ENCODE measurements at places on chromosomes 5 and 9.
A peak's percentile ranks its signal among the peaks of the same experiment; 100 is the strongest.

GRCh38 chr9:20111173-20111843 is 322.5 kb upstream of the SLC24A2 start:
- DNase-seq: no peak

GRCh38 chr5:81842795-81843398 is 92.0 kb upstream of the SSBP2 start:
- peak; percentile 79 for DNase-seq

DNA sequence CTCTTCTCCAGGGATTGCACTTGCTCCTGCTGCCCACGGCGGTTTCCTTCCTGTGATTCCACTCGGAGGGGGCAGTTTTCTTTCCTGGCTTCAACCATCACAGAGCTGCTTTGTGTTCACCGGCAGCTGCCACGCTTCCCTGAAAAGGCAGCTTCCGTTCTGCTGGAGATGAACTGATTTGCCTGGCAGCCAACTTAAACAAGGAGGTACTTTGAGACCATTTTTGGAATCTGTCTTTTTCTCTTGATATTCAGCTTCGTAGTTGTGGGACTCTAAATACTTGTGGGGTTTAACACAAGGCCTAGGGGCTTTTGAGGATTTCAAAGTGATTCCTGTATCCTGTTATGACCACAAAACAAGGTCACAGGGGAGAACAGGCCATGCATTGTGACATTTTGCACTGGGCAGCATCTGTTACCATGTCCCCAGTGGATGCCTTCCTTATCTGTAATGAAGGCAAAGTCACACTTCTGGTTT is 192.0 kb downstream of the MTRR start:
- no peak for DNase-seq

DNA sequence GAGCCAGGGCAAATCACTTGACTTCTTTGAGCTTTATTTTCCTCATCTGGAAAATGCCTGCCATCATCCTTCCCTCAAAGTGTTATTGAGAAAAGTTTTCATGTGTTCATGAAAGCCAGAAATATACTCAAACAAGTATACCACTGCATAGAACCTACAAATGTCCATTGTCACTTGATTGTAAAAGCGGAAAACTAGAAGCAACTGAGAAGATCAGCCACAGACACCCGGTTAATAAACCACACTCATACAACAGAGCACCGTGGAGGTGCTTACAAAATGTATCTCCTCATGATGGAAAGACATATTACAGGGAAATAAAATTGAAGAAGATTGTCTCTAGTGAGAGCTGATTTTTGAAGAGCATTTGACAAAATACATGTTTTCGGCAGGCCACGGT is 117.2 kb upstream of the MSX2 start:
- no peak for DNase-seq

DNA sequence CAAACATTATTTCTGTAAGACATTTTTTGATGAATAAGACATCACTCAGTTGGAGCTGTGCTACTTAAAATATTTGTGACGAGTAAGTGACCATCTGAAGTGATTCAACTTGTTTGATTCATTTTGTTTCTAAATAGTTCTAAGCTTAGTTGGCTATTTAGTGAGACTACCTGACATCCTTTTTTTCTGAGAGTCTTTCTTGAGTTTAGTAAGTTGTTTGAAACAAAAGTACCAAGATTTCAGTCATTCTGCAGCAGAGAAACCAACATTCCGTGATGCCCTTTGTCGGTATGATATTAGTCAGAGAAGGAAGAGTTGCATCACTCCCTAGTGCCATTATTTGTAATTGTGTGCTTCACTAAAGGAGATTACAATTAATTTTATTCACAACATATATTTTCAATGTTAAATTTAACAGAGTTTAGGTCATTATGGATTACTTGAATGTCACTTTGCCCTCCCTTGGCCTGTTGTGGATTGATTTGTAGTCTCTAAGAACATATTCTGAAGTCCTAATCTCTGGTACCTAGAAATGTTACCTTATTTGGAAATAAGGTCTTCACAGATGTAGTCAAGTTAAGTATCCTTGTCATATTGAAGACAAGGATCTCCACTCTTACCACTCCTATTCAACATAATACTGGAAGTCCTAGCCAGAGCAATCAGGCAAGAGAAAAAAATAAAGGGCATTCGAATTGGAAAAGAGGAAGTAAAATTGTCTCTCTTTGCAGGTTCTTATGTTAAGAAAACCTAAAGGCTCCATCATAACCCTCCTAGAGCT is 212.2 kb downstream of the PCSK1 start:
- DNase-seq: no peak

- no peak for DNase-seq
These were observed 597 bp upstream of the TMEM250 start for GRCh38 chr9:136119061-136119882.

DNA sequence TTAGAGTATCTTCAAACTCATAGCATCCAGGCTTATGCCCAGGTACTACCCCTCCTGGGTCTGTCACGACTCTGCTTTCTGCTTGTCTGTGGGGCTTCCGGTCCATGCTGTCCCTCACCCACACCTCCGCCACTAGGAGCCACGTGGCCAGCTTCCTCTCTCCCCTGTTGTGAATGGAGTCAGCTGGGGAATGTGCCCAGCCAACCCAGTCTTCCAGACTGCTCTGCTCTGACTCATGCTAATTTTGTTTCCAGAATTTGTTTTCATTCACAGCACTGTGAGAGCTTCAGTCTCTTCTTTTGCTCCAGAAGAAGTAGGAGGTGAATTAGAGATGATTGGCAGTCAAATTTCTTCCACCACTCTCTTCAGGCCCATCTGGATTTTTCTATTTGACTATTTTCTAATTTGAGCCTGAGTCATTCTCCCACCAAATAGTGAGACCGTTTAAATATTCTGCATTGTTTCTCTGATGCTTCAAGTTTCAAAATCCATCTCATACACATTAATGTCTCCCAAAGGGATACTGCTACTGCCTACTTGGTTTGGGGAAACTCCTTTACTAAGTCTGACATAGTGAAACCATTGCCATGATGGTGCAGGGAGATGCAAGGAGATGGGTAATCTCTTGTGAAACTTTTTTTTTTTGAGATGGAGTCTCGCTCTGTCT is 424.1 kb upstream of the KIF2A start:
- DNase-seq: no peak

GRCh38 chr5:56910210-56910965 is 992 bp downstream of the SETD9 start:
- DNase-seq: peak; percentile 49

- no peak for DNase-seq
These were observed 446.1 kb downstream of the ANXA1 start for GRCh38 chr9:73597771-73598170.

- DNase-seq: peak; percentile 34
These were observed 92.1 kb upstream of the MAP1B start for GRCh38 chr5:72015103-72015548.
